ENCODE measurements at places on chromosomes 12 and 14.

DNA sequence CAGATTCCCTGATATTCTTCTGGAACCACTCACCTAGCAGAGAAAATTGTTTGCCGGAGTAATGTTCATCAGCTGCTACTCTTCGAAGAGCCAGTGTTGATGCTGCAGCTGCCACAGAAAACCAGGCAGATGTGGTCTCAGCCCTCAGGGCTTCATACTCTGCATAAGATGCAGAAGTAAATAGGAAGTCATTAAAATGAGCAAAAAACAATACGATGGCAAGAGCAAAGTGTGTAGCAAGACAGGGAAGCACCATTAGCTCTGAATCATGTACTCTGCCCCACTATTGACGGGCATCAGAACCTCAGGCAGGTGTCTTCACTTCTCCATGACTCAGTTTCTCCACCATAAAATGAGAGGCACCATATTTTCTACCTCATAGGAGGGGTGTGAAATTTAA, 991.6 kb upstream of the TMEM132C start:
- DNase-seq = no peak

DNA sequence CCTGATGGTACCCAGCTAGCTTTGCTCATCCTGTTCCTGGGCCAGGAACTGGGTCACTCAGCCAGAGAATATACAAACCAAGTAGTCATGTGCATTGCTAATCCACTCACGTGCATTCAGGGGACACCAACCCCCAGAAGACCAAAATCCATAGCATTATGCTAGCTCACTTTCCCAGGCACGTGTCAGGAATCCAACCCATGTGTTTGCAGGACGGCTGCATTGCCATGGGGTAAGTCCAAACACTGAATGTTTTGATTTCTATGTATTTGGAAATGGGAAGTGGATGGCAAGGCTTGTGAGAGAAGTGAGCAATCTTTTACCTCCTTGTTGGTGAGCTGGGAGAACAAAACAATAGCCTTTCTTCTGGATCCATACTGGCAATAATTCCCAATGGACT, 87.1 kb upstream of the FOXN3 start:
- no peak for DNase-seq

- DNase-seq = no peak
Measured at GRCh38 chr12:73452672-73453469, 1084.8 kb upstream of the ATXN7L3B start.

- no peak for DNase-seq
Measured at GRCh38 chr12:43392116-43392515, 159.9 kb downstream of the ADAMTS20 start.

DNA sequence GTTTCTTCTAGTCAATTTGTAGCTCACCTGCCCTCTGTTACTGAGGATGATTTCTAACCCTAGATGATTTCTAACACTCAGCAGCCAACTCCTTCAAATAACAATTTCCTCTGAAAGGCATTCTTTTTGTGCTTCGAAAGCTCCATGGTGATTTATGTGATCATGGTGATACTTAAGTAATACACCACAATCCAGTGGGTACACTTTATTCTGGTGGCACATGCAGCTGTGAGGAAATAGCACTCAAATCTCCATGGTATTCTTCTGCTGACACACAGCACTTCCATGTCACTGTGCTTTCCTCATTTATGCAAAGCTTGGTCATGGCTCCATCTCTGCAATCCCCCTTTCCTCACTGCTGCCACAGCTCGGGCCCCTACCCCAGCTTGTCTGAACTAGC, 73.7 kb downstream of the PTPN21 start:
- DNase-seq = no peak

DNA sequence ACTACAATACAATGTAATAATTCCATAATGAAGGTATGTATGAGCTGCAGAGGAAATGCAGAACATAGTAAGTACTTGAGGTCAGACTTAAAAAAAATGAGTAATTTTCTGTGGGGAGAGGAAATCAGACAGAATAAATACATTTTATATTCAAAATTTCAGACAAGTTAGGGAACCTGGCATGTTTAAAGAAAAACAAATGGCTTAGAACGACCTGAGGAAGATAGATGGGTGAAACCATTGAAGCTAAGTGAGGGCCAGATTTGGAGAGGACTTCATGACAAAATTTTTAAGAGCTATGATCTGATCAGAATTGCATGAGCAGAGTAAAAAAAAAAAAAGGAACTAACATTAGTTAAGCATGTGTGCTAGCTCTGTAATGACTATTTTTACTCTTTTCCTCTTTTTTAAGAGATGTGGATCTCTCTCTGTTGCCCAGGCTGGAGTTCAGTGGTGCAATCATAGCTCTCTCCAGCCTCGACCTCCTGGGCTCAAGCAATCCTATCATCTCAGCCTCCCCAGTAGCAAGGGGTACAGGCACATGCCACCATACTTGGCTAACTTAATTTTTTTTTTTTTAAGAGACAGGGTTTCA, 157.6 kb upstream of the PDE3A start:
- no peak for DNase-seq

GRCh38 chr12:92556141-92556540, 146.6 kb upstream of the PLEKHG7 start:
- no peak for DNase-seq

DNA sequence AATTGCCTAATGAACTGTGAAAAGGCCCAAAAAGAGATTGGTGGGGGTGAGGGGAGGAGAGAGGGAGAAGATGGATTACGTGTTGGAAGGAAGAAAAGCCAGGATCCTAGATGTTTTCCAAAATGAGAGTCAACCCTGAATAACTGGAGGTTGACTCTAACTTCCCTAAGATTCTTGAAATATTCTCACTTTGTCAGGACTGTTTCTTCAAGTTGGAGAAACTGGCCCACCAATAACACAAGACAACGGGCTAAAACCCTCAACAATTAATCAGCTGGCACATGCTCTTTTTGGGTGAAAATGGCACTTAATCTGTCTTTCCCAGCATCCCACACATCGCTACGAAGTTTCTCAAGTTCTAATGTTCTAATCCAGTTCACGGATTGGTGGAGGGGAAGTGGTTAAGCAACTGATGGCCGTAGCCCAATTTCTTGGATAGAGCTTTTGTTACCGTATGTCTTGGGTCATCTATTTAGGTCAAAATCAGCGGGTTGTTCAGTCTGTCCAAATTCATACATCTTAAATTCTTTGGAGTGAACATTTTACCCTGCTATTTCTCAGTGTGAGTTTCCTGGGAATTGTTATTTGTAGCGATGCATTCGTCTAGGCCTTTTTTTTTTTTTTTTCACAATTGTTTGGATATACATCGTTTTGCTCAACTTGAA, 49.0 kb downstream of the GPHB5 start:
- no peak for DNase-seq
